ENCODE measurements at places on chromosomes 5 and 9.

DNA sequence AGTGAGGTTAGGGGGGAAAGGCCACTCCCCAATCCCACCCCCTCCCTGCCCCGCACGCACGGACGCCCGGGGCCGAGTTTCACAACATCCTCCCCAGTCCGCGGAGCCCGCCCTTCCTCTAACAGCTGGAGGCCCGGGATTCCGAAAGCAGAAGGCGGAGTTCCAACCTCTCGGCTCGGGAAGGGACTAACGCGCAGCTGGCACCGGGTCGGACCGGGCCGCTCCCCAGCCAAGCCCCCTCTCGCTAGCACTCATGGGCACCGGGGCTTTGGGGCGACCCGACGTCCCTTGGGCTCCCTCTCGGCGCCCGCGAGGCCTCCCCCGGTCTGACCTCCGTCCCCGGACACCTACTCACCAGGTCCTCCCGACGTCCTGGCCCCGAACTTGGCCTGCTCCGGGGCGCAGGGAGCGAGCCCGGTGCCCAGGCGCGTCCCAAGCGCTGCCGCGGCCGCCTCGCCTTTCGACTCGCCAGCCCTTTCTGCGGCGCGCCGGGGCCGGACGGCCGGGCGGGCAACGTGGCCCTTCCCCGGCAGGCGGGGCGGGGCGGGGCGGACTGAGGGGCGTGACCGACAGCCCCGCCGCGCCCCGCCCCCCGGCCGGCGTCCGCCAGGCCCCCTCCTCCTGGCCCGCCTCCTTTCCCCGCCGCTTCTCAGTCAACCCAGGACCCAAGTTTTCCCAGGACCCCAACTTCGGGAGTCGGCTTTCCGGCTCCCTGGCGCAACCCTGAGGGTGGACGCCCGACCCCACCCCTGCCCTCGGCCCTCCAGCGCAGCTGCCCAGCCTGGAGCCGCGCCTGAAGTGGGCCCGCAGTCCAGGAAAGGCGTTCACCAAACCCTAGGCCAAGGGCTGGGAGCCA is at the start of gene MGAT1:
Gene MGAT1 (minus strand): TSS at position 482 of the 856 bp plus-strand sequence. CDS start 9,835 bp downstream, outside the sequence.
- peak within 1 kb of the TSS; percentile 78 for H3K4me3 ChIP-seq
- peak; percentile 79 for DNase-seq
- no peaks in the 10 kb centered on the region for H3K27me3 ChIP-seq
- H3K36me3 ChIP-seq = peaks cover 38% of the 10 kb centered on the region
- H3K27ac ChIP-seq = peak within 1 kb of the TSS; percentile 72

DNA sequence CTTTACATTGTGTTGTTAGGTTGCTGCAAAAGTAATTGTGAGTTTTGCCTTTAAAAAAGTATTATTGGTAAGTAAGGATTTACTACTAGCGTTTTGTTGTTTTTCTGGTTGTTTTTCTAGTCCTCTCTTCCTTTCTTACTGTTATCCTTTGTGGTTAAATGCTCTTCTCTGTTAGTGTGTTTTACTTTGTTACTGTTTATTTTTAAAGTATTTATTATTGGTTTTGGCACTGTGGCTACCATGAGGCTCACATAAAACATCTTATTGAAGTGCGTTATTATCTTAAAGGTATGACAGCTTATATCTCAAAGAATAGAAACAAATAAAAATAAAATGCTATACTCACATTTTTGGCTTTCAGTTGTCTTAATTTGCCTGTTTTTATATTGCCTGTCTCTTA is 17.6 kb downstream of the DMXL1 start:
- H3K27ac ChIP-seq = no peak overlapping the region
- H3K4me1 ChIP-seq = no peaks in the 10 kb centered on the region
- no peak for DNase-seq
- H3K27me3 ChIP-seq = no peaks in the 10 kb centered on the region
- no peaks in the 10 kb centered on the region for H3K36me3 ChIP-seq

GRCh38 chr9:105757496-105758251 is 63.3 kb downstream of the TMEM38B start:
- H3K4me1 ChIP-seq = no peaks in the 10 kb centered on the region
- H3K4me3 ChIP-seq = no peak overlapping the region
- no peak overlapping the region for H3K27ac ChIP-seq

GRCh38 chr9:77507212-77507961 is 140.7 kb downstream of the GNA14 start:
- no peak overlapping the region for H3K27ac ChIP-seq
- no peaks in the 10 kb centered on the region for H3K27me3 ChIP-seq
- DNase-seq = no peak
- no peak overlapping the region for H3K4me3 ChIP-seq

DNA sequence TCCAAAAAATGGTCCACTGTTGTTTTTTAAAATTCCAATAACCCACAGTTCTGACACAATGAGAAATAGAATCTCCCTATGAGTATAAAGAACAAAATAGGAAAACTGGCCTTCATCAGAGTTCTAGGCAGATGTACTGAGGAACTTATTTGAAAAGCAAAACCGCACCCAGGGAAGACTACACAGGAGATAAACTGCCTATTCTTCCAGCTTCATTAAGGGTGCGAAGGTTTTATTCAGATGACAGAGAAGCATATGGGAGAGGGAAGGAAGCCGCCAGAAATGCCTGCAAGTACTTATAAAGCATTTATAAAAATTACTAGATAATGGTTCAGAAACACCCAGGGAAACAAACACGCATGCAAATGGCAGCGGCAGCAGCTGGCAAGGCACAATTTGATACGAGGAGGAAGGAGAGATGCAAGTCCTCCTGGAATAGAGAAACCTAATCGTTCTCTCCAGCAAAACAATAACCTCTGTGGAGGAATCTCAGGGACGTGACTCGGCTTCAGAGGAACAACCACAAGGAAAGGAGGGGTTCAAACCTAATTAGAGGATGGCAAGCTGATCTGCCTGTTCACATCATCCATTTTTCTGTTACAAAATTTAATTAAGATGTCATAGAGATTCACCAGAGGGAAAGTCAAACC is 9.0 kb downstream of the TTLL11 start:
- no peaks in the 10 kb centered on the region for H3K36me3 ChIP-seq
- DNase-seq = no peak

DNA sequence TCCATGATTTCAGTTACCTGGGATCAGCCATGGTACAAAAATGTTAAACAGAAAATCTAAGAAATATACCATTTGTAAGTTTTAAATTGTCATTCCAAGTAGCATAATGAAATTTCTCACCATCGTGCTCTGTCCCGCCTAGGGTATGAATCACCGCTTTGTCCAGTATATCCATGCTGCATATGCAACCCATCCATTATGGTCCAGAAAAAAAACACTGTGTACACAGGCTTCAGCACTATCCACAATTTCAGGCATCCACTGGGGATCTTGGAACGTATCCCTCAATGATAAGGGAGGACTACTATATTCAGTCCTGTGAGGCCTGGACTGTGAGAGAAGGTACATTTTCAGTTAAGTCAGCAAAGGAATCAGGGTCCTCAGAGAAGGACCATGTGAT is 37.6 kb upstream of the HNRNPA0 start:
- no peaks in the 10 kb centered on the region for H3K36me3 ChIP-seq
- no peak overlapping the region for H3K4me3 ChIP-seq
- H3K27me3 ChIP-seq = no peaks in the 10 kb centered on the region
- no peak for DNase-seq

DNA sequence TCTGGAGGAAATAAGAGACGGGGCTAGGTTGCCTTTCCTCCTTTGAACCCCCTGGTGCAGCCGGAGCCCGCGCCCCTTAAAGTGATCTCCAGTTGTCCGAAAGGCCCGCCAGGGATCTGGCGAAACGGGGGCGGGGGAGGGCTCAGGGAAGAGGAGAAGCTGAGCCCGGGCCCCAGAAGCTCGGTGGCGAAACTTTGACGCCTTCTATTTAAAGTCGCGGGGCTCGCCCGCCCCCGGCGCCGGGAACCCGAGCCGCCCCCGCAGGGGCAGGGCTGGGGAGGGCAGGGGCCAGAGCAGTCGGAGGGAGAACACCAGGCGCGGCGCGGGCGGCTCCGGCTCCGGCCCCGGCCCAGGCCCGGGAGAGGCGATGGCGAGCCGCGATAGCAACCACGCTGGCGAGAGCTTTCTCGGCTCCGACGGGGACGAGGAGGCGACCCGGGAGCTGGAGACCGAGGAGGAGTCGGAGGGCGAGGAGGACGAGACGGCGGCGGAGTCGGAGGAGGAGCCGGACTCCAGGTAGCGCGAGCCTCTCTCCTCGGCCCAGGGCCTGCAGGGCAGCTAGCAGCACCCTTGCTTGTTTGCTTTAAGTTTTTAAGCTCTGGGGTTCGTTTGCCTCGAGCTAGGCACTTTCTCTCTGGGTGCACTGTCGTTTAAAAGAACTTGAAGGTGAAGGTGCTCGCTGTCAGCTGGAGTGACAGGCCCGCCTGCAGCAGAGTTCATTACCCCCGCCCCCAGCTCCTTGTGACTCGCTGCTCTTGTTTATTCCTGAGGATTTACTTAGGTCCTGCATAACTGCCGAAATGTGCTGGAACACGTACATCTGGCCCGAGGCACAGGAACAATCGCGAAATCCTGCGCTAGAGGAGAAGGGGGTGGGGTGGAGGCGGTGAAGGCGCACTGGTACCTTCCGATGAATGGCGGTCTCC is at the start of gene CMYA5:
Gene CMYA5 (plus strand): TSS at position 296 of the 926 bp plus-strand sequence. CDS start 72 bp downstream, at position 368.
- H3K4me3 ChIP-seq = no peak within 1 kb of the TSS
- H3K36me3 ChIP-seq = peaks cover 34% of the 10 kb centered on the region
- no peaks in the 10 kb centered on the region for H3K4me1 ChIP-seq
- no peaks in the 10 kb centered on the region for H3K27me3 ChIP-seq
- no peak within 1 kb of the TSS for H3K27ac ChIP-seq

- no peaks in the 10 kb centered on the region for H3K4me1 ChIP-seq
- no peak for DNase-seq
- no peak overlapping the region for H3K27ac ChIP-seq
These were observed 561.1 kb downstream of the RAB3C start for GRCh38 chr5:59143926-59144333.

DNA sequence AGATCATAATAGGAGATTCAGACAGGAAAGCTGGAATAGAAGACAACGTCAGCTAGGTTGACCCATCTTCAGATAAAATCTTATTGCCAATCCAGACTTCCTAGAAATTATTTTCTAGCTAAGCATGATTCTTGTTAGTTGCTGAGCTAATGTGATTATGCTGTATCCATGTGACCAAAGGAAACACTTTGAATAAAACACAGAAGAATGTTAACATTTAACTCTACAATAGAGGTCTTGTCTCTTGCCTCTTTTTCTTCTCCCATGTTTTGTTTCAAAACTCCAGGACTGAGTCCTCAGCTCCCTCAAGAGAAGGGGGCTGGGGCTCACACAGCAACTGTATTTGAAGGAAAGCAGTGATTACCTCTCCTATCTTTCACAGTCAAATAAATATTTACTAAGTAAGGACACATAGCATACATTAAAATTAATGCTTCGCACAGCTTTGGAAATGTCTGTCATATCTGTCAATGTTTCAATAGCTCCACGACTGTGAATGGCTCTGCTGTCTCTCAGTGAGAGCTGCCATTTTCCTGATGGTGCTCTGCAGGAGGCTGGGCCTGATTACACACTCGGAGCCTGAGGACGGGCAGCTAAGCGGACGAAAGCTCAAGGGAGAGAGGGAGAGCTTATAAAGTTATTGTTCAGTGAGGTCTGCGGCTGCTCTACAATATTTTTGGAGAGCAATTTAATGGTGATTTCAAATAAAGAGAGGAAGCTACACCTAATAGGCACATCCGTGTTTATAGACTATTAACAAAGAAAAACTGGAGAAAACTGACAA is 64.8 kb upstream of the ZNF462 start:
- H3K27me3 ChIP-seq = no peaks in the 10 kb centered on the region
- peaks cover 5% of the 10 kb centered on the region for H3K4me1 ChIP-seq
- no peak overlapping the region for H3K4me3 ChIP-seq
- H3K36me3 ChIP-seq = no peaks in the 10 kb centered on the region

GRCh38 chr9:86809759-86810367 is 137.4 kb downstream of the GAS1 start:
- H3K4me3 ChIP-seq = no peak overlapping the region
- H3K27me3 ChIP-seq = no peaks in the 10 kb centered on the region
- no peak overlapping the region for H3K27ac ChIP-seq
- H3K4me1 ChIP-seq = no peaks in the 10 kb centered on the region
- no peak for DNase-seq

DNA sequence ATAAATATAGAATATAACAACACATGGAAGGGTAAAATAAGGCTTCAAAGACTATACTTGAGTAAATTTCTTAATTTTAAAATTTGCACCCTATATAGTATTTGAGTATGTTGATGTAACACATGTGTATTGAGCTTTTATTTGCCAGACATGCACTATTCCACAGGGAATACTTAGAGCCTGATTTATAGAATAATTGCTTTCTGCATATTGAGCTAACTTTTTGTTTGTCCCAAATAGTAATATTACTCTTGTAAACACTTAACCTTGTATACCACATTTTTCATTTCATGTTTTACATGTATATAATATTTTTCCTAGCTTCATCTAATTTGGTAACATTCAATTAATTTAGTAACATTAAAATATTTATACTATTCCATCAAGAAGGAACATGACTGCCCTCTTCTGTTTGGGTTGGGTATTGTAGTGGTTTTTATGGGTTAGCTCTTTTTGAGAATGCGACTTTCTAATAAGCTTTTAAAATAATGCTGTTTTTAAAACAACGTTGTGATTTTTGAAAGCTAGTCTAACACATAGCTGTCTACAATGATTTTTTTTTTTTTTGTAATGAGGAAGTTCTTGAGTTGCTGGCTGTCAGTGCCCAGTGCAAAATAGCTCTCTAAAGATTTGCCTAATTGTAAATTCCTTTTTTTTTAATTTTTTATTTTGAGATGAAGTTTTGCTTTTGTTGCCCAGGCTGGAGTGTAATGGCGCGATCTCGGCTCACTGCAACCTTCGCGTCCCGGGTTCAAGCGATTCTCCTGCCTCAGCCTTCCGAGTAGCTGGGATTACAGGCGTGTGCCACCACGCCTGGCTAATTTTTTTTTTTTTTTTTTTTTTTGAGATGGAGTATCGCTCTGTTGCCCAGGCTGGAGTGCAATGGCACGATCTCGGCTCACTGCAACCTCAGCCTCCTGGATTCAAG is 4.8 kb downstream of the SUB1 start:
- H3K4me1 ChIP-seq = peaks cover 3% of the 10 kb centered on the region
- no peak overlapping the region for H3K4me3 ChIP-seq
- no peak overlapping the region for H3K27ac ChIP-seq
- no peaks in the 10 kb centered on the region for H3K27me3 ChIP-seq

GRCh38 chr5:76400466-76400865 is 2.6 kb upstream of the IQGAP2 start:
- DNase-seq = no peak
- H3K4me1 ChIP-seq = peaks cover 18% of the 10 kb centered on the region
- no peaks in the 10 kb centered on the region for H3K27me3 ChIP-seq
- H3K27ac ChIP-seq = no peak overlapping the region
- no peaks in the 10 kb centered on the region for H3K36me3 ChIP-seq

- no peaks in the 10 kb centered on the region for H3K4me1 ChIP-seq
- no peak for DNase-seq
- H3K27me3 ChIP-seq = no peaks in the 10 kb centered on the region
These were observed 168.3 kb upstream of the DMAC1 start for GRCh38 chr9:7967851-7968250.

DNA sequence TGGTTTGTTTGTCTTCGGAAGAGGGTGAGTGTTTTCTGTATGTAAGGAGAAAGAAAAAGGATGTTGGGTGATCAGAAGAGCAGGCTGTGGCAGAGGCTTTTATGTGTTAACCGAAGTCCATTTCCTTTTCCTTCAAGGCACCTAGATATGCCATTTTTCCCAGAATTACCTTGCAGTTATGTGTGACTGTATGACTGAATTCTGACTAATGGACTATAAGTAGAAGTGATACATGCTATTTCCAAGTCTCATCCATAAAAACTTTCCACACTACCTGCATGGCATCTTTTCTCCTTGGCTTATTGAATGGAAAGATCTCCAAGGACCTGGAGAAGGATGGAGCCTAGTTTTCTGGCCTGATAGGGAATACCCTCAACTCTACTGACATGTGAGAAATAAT is 10.6 kb upstream of the NDUFS4 start:
- no peaks in the 10 kb centered on the region for H3K36me3 ChIP-seq
- no peaks in the 10 kb centered on the region for H3K27me3 ChIP-seq
- no peak for DNase-seq
- no peak overlapping the region for H3K4me3 ChIP-seq
- no peak overlapping the region for H3K27ac ChIP-seq

Data from neuronal stem cell (in vitro differentiated cells).